SK-N-DZ (cell line): ENCODE measurements at places on chromosomes 2 and 18.
A peak's percentile ranks its signal among the peaks of the same experiment; 100 is the strongest.

- no peak for DNase-seq
Observed at GRCh38 chr18:75421656-75422055, 5.8 kb downstream of the SMIM21 start.

DNA sequence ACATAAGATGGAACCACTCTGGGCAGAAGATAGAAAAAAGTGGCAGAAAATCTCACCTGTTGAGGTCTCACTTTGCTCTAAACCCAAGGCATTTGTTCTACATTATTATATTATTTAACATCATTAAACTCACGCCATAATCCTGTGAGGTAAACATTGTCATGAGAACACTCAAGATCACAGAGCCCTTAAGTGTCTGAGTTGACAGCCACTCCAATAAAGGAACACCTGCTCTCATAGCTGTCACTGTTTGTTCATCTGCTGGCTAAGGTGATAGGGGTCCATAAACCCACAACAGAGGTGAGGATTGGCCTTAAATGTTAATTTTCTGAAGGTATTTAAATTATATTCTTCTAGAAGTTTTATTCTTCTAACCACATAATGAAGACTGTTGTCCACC is 439.7 kb downstream of the RIT2 start:
- no peak for DNase-seq

GRCh38 chr2:30666266-30666874 is 140.9 kb downstream of the CAPN13 start:
- DNase-seq, result peak; percentile 67

- DNase-seq, result no peak
Observed at GRCh38 chr2:26801796-26802195, 15.9 kb downstream of the CENPA start.

DNA sequence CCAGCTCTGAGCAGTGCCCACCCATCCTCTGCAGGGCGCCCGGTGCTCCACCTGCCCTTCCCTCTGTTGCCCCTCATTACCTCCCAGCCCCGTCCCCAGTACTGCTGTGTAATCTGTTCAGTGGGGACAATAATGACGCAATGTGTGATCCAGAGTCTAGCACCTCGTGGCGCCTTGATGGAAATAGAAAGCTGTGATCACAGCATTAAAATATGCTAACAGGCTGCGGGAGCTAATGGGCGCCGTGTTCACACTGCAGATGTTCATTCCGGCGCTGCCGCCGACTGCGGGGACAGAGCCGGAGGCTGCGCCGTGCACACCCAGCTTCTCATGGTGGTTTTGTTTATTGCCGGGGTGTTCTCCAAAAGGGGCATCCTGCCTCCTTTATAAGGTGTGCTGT is 235.2 kb downstream of the LDLRAD4 start:
- no peak for DNase-seq

DNA sequence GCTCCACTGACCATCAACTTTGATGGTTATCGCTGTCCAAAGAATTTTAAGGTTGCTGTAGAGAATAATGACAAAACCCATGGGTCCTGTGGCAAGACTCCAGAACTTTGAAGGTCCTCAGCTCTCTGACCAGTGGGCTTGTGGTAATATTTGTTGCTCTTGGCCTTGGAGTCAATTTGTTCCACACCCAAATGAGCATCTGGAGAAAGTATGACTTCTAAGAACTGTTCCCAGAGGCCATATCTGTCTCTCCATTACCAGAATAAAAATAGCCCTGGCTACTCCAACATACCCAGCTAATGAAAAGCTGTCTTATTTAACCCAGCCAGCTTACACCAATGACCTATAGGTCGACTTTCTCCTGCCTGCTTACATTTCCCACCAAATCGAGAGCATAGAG is 466.4 kb downstream of the MEIS1 start:
- no peak for DNase-seq

DNA sequence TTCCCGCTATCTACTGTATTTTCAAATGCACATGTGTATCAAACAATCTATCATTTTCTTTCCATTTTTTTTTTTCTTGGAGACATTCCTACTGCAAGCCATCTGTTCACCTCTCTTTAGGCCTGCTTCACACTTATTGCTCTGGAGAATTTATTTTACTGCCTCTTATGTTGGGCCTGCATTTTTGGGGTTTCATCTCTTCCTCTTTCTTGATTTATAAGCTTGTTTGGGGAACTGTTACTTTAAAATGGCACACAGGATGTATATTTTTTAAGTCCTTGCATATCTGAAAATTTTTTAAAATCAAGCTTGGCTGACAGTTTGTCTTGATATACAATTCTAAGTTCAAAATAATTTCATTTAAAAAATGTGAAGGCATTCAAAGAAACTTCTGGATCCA is 3.5 kb upstream of the RAB27B start:
- DNase-seq, result no peak

GRCh38 chr2:67854798-67855197 is 208.0 kb downstream of the C1D start:
- DNase-seq, result no peak

DNA sequence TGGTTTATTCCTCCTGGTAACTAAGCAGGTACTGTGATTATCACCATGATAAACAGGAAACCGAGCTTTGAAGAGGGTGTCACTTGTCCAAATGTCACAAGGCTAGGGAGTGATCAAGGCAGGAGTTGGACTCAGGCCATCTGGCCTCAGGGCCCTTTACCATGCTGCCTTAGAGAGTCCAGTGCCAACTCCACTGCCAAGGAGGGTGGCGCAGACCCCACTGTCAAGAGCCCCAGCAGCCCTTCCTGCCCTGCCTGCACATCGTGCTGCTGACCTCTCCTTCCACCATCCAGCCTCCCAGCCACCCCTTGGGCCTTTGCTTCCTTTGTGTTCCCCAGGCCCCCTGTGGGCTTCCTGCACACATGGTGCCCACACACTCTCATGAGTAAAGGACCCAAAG is 48.3 kb downstream of the TNS1 start:
- DNase-seq, result no peak

GRCh38 chr2:20212871-20213503 is 11.9 kb downstream of the SDC1 start:
- DNase-seq, result no peak

GRCh38 chr2:21748501-21748900 is 624.7 kb downstream of the TDRD15 start:
- DNase-seq, result no peak

- DNase-seq, result no peak
Observed at GRCh38 chr2:239057533-239057932, 209.6 kb downstream of the TWIST2 start.

- DNase-seq, result no peak
Observed at GRCh38 chr2:96923810-96924774, 54.2 kb upstream of the SEMA4C start.

- DNase-seq, result no peak
Observed at GRCh38 chr18:31819925-31820229, 59.2 kb upstream of the SLC25A52 start.

DNA sequence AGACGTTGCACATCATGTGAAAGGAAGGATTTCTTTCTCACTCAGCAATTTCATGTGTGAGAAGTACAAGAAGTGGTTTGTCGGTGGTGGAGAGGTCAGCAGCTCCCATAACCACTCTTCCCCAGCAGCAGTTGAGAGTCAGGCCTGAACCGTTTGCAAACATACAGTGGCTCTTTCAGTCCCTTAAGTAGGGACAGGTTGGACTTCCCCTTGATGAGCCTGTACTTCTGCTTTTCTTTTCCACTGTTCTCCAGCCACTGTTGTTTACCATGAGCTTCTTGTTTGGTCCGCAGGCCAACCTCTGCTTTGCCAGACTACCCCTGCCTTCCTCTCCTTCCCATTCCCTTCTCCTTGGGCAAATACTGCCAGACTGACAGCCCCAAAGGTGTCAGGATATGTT is 391.3 kb upstream of the CELF4 start:
- no peak for DNase-seq

GRCh38 chr18:58186258-58186948 is 142.4 kb downstream of the NEDD4L start:
- DNase-seq, result no peak

GRCh38 chr2:10229462-10230099 is 73.1 kb upstream of the HPCAL1 start:
- no peak for DNase-seq

- DNase-seq, result peak; percentile 29
Observed at GRCh38 chr18:27713037-27713737, 463.7 kb downstream of the CDH2 start.

- DNase-seq, result no peak
Observed at GRCh38 chr2:60948926-60949579, 67.7 kb downstream of the REL start.

GRCh38 chr2:30226144-30227032 is 4.9 kb upstream of the LBH start:
- no peak for DNase-seq

GRCh38 chr2:203741566-203741965 is 35.1 kb downstream of the CD28 start:
- DNase-seq, result no peak

DNA sequence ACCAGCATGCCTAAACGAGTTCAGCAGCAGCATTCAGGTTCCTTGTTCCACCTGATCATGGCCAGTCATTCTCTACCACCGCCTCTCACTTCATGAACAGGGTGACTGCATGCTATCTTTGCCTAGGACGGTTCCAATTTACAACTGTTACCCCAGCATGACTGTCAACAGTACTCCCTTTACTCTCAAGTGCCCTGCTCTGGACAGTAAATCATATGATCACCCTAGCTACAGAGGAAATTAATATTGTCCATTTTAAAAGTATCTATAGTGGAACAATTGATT is 25.7 kb downstream of the MGAT4A start:
- no peak for DNase-seq

- no peak for DNase-seq
Observed at GRCh38 chr18:67425672-67426071, 90.8 kb downstream of the DSEL start.

GRCh38 chr2:73697606-73698005 is 39.5 kb downstream of the TPRKB start:
- no peak for DNase-seq

DNA sequence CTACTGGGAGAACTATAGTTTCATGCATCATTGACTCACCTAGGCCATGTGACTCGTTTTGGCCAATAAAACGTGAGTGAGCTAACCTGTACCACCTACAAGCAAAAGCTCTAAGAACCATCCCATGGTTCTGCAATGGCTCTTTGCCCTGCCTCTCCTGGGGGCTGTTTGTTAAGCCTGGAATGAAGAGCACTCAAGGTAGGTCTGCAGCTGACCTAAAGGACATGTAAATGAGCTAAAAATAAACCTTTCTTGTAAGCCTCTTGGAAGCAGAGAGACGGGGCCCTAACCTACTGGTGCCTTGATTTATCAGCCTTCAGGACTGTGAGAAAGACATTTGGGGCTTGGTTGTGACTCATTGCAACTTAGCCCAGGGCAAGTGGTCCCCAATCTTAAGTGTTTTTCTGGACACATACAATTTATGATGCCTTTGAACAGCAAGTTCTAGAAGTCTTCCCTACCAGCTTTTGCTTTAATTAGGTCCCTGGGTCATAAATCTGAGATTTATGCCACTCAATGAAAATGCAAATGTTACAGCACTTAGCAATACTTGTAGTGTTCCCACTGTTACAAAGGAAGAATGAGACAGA is 107.4 kb downstream of the OSBPL6 start:
- no peak for DNase-seq

GRCh38 chr2:62284980-62285379 is 89.1 kb downstream of the B3GNT2 start:
- no peak for DNase-seq

DNA sequence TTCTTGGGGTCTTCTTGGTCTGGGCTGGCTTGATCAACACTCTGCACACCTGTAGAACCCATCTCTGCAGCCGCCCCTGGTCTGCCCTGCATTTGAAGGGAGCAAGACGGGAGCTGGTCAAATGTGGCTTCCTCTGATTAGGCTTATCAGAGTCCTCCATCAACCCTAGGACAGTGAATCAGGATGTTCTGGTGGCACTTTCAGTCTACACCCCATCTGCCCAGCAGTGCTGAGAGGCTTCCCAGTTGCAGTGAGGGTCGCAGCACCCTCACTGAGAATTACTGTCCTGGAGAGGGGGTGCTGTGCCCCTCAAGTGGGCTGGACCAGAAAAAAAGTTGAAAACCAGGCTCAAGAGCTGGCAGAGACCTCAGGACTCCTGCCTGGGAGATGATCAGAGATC is 152.9 kb downstream of the DYSF start:
- no peak for DNase-seq

GRCh38 chr2:203763938-203764664 is 57.7 kb downstream of the CD28 start:
- no peak for DNase-seq

- no peak for DNase-seq
Observed at GRCh38 chr2:88852753-88853402, 161.4 kb downstream of the RPIA start.

GRCh38 chr2:63225964-63226686 is 175.5 kb downstream of the OTX1 start:
- no peak for DNase-seq

DNA sequence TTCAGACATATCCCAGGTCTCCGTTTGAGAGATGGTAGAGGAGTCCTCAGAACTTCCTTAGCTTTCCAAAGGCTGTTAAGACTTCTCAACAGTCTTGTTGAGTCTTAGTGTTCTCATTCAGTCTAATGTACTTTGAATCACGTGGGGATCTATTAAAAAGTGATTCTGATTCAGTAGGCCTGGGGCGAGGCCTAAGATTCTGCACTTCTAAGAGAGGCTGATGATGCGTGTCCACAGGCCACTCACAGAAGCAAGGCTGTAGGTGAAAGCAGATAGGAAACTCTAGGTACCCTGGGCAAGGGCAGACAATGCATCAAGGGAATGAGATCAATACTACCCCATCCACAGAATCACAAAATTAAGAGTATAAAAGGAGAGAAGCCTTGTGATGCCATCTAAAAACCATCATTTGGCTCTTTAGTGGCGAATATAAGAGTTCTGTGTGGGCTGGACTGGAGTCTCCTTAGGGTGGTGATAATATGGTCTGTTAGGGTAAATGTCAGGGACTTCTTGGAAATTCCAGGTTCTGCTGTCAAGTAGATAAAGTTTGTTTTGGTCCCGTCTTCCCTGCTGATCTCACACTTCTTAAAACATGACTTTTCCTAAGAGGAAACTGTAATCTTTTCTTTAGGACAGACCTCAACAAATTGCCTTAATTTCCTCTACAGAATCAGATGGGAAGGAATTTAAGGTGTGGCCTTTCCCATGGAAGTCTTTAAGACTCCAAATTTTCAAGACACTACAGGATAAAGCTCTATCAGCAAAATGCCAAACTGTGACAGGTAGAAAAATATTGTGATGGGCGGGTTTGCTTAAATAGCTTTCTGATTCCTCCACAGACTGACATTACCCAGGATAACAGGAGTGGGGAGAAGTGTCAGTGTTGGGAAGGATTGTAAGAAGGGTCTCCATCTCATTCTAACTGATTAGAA is 45.7 kb upstream of the NEMP2 start:
- DNase-seq, result no peak

- DNase-seq, result no peak
Observed at GRCh38 chr2:128538396-128538795, 219.7 kb upstream of the HS6ST1 start.
